Progenitor cell of endocrine pancreas (in vitro differentiated cells): ENCODE measurements at places on chromosomes 12 and 14. TPM values are rescaled to one million over a fixed set of nuclear protein-coding genes. Genes with fewer than 3 reads are reported as not detected.

DNA sequence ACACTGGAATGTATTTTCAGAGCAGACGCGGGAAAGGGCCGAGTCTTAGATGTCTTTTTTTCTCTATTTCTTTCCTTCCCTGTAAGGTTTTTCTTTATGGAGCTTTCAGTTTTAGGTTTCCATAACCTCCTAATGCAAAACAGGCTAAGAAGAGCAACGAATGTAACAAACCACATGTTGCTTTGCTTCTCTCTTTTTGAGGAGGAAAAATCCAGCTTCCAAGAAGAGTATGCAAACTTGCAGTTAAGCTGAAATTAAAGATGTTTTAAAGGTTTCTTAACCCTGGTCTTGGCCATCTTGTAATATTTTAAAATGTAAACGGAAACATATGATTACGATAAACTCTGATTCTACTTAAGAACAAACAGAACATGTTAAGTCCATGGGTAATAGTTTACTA, 86.9 kb downstream of the PRICKLE1 start:
- no peak for DNase-seq

GRCh38 chr14:105890474-105891220, 364.3 kb downstream of the TMEM121 start:
- DNase-seq: no peak

- no peak for DNase-seq
These were observed 942 bp downstream of the ZC2HC1C start for GRCh38 chr14:75070383-75070782.

DNA sequence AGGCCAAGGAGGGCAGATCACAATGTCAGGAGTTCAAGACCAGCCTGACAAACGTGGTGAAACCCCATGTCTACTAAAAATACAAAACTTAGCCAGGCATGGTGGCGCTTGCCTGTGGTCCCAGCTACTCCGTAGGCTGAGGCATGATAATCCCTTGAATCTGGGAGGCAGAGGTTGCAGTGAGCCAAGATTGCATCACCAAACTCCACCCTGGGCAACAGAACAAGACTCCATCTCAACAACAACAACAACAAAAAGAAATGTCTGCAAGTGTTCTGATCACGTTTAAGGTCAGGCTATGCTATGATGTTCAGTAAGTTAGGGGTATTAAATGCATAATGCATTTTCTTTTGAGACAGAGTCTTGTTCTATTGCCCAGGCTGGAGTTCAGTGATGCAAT, 6.7 kb upstream of the PLD4 start:
- no peak for DNase-seq

The SLC25A47 gene
- not detected in 2 replicates for total RNA-seq

The DNAAF2 gene
- total RNA-seq: 18.9 and 20.5 TPM in 2 replicates
